ENCODE measurements at places on chromosomes 2 and 18.
A peak's percentile ranks its signal among the peaks of the same experiment; 100 is the strongest.

DNA sequence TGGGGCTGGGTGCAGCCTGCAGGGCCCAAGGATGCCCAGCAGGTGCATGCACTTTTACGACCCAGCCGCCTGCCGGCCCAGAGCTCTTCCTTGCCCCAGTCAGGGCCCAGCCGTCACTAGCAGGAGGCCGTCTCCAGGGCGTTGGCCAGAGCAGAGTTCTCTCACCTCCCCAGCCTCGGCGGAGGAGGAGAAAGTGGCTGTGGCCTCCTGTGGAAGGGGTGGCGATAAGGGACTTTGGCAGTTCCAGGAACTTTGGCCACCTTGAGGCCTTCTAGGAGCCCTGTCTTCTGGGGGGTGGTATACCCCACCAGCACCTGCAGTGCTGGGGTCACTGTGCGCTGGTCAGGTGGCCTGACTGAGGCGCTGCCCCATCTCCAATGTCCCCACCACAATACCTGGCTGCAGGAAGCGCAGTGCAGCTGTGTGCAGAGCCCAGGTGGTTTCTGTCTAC, 22.0 kb downstream of the NPPC start:
- no peak for DNase-seq

DNA sequence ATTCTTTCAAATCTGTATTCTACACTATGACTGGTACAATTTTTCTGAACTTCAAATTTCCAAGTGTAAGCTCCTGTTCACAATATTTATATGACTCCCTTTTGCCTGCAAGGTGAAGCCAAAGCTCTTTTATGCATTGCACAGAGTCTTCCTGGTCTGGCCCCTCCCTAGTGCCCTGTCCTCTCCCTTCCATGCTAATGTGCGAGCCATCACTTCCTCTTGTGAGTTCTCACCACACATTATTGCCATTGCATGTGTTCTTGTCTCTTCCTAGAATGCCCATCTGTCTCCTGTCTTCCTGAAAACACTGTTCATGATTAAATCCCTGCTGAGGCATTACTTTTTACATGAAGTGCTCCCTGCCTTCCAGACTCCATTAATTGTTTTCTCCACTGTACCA, 169.9 kb downstream of the MC4R start:
- DNase-seq: no peak

GRCh38 chr2:150259746-150260145, 227.7 kb downstream of the RND3 start:
- peak; percentile 66 for DNase-seq

GRCh38 chr18:23627321-23627720, 35.4 kb downstream of the ANKRD29 start:
- DNase-seq: peak; percentile 88

DNA sequence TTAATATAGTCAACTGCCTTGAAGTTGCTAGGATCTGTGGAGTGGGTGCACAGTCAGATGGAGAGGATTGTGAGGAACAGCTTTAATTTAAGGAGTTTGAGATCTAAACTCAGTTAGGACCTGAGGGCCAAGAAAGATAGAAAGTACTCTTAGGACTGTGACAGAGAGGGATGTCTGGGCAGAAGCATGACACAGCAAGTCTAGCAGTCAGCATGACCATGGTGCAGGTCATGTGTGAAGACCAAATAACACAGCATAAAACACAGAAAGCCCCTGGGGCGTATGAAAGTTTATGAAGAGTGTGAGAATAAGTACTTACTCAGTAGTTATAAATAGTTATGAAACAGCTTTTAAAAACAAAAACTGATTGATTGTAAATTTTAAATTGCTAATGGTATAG, 107.2 kb downstream of the GALNT1 start:
- DNase-seq: no peak

DNA sequence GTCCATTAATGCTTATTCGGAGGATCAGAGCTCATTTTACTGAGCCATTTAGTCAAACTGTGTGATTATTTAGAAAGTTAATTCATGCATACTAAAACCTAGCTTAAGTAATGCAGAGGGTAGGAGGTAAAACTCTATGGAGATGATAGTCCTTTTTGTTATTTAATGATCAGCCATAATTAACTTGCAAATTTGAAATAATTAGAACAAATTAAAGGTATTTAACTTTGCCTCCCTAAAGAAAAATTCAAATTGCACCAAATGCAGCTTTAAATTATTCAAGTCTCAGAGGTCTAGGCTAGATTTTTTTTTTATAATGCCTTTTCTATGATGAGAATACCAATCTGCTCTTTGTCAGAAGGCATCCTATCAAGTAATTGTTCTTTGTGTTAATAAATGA, 310.9 kb downstream of the KIAA1328 start:
- DNase-seq: no peak

DNA sequence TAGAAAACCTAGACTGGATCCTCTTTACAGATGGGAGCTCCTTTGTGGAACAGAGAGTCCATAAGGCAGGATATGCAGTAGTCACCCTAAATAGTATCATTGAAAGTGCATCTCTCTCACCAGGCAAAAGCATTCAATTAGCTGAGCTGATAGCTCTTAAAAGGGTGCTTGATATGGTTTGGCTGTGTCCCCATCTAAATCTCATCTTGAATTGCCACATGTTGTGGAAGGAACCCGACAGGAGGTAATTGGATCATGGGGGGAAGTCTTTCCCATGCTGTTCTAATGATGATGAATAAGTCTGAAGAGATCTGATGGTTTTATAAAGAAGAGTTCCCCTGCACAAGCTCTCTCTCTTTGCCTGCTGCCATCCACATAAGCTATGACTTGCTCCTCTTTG, 96.2 kb upstream of the RMP24 start:
- no peak for DNase-seq

GRCh38 chr18:21526463-21526862, 74.0 kb downstream of the ESCO1 start:
- DNase-seq: no peak

GRCh38 chr2:7881063-7881462, 800.8 kb upstream of the ID2 start:
- DNase-seq: peak; percentile 29

DNA sequence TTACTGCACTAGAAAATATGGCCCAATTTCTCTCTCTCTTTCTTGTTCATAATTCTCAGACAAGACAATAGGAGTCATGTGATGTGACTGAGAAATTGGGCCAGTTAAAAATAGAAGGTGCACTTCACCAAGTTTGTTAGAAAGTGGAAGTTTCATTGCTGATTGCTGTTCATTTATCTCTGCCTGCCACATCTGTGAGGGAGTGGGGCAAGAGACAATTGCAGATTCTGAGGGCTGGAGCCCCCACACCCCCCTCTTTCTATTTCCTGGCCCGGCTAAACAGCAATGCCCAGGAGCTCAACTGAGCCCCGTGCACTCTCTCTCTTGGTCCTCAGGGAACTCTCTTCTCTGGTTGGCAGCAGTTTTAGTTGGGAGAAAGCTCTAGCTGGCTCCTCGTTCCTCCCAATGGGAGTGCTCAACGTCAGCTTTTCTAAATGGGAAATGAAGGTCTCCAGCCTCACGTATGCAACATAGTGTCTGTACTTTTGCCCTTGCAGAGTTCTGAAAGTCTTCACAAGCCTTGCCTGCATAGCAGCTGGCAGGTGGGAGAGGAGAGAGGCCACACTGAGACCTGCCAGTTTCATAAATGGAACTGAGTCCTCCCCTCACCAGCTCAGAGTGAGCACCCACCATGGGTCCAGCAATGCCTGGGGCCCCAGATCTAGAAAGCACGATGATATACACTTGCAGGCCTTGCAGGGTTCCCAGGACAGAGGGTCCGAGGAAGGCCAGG, 115.7 kb downstream of the MYCN start:
- DNase-seq: no peak

DNA sequence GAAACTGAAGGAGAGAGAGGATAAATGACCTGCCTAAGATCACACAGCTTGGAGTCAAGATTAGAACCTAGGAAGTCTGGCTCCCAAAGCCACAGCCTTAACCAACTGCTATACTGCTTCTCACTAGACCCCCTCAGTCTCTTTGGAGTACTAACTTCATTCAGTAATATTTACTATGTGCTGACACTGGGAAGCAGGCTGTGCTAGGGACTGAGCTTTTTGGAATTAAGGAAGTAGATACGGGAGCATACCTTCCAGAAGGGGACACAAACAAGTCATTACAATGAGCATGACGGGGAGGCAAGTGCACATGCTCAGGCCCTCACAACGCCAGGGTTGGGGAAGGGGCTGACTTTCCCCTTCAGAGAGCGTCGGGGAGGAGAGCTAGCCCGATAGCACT, 97.7 kb downstream of the INO80D start:
- no peak for DNase-seq

GRCh38 chr18:31942291-31942998, 483 bp downstream of the TRAPPC8 start:
- peak; percentile 45 for DNase-seq

GRCh38 chr2:231391981-231392380, 3.5 kb upstream of the B3GNT7 start:
- no peak for DNase-seq

DNA sequence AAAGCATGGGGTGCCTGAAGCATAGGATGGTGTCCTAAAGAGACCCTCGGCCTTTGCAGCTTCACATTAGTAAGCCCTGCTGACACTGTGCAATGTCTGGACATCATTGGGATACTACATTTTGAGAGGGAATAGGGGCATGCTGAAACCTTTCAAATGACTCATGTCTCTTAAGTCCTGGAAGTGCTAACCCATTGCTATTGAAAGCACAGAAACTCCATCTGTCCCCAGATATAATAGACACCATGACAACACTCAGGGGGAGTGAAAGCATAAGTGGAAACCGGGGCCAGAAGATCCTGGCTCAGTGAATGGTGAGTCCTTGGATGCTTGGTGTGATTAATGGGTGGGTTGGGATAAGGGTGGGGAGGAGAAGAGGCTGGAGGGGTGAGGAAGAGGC, 595.5 kb upstream of the ID2 start:
- peak; percentile 22 for DNase-seq

- no peak for DNase-seq
Measured at GRCh38 chr2:175792199-175792598, 209.9 kb downstream of the LNPK start.

- DNase-seq: peak; percentile 64
Measured at GRCh38 chr18:51068105-51068504, 38.1 kb downstream of the SMAD4 start.

- no peak for DNase-seq
Measured at GRCh38 chr18:45749918-45750689, 26.1 kb downstream of the SLC14A1 start.

DNA sequence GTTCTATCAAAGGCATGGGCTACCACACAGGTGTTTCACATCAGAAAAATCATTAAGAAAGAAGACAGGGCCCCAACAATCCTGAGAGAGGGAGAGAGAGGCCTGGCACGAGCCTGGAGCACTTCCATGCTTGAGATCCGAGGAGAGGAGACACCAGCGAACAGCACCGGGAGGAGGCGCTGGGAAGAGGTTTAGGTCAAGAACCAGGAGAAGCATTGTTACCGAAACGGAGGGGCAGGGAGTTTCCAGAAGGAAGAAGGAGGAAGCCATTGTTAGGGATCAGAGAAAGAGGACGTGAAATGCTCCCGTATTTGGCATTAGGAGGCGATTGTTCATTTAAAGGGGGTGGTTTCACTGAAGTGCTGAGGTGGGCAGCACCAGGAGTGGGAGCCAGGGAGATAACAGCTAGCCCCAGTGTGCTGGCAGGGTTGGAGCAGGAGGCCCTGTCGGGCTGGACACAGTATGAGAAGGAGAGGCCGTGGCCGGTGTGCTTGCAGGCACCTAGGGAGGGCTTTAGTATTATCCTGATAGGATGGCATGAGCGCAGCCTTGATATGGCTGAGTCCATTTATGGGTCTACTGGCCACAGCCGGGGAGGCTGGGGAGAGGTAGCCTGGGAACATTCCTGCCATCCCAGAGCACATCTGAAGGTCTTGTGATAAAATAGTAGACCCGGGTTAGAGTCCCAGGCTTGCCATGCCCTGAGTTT, 244.9 kb downstream of the KLHL29 start:
- no peak for DNase-seq

DNA sequence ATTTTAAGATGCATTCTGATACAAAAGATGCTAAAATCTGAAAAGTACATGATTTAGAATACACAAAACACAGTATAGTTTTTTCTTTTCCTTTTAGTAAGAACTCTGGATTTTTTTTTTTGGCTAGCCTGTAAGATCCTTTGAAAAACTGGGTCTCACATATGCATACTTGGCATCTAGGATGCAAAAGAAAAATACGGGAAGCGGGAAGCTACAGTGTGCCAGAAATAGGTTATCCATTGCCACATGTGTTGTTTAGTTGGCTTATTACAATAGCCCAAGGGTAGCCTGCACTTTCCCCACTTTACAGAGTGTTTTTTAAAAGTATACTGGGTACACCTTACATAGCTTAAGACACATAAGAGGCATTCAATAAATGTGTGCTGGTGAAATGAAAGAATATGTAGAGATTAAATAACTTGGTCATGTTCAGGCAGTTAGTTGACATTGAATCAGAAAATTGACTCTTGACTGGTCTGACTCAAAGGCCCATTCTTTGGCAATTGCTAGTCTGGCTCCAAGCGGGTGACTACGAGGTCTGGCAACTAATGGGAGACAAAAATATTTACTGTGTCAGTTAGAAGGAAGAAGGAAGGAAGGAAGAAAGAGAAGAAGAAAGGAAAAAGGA, 286.8 kb upstream of the TRIB2 start:
- peak; percentile 66 for DNase-seq
